ENCODE measurements at places on chromosomes 5 and 9.

DNA sequence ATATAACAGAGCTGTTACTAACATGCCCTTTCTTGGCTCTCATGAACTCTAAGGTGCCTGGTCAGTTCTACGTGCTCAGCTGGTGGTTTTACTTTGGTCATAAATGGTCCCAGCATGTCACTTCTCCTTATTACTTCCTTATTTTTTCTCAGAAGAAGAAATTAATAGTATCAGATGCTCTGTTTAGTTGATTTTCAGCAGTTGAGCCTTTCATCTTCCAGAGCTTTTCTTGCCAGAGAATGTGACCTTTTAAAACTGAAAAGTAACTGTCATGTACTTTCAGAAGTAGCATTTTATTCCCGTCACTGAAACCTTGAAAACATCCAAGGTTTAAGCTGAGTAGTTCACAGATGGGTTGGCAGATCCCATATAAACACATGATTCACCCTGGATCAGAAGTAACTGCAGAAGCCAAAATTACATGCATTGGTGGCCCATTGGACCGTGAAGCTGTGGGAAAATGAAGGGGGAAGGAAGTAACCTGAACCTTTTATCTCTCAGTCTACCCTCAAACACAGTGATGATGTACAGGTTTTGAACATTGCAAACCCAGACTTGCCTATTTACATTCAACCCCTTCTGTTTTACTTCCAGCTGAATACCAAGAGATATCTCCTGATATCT lies 50.5 kb downstream of the HACD4 start:
- DNase-seq: no peak

DNA sequence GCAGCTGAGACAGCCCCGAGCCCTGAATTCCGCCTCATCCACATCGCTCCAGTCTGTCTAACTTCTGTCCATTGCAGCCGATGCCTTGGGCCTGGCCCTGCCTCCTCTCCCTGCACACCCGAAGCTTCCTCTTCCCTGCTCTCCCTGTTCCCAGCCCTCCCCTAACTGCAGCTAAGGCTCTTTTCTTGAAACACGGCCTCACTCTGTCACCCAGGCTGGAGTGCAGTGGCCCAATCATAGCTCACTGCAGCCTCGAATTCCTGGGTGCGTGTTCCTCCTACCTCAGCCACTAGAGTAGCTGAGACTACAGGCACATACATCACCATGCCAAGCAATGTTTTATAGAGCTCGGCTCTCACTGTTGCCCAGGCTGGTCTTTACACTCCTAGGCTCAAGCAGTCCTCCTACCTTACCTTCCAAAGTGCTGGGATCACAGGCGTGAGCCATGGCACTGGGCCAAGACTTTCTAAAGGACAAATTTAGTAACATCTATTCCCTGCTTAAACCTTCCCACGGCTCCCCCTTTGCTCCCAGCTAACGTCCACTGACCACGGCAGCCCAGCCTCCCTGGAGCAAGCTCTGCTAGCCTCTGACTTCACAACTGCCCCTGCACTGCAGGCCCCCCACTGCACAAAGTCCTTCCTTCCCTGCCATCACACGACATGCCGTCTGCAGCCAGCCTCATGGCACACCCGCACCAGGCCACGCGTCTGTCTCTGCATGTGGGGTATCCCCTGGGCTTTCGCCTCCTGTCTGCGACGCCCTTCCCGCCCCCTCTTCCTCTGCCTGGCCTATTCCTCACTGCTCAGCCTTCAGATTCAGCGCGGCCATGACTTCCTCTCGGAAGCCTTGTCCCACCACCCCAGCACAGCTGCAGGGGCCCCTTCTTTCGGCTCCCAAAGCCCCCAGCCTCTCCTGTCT lies 28.6 kb downstream of the LAMC3 start:
- DNase-seq: no peak

- no peak for DNase-seq
Observed at GRCh38 chr5:78377056-78377717, 16.8 kb downstream of the SCAMP1 start.

GRCh38 chr9:111874500-111874899 lies 22.1 kb upstream of the UGCG start:
- no peak for DNase-seq

DNA sequence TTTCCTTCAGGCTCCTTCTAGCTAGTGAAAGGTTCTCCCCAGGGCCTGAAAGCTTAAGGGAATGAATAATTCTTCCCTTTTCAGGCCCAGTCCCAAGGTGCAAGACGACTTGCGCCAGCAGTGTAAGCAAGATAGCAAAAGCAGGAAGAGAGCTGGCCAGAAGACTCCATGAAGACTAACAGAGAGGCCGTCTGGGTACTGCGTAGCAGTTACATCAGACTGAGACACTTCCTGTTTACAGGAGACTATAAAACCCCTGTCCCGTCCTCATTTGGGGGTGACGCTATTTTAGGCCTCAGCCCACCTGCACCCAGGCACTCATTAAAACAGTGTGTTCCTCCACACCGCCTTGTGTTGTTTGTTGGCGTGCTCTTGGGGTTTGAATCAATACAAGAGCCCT lies 90.7 kb upstream of the MOCS2 start:
- no peak for DNase-seq

DNA sequence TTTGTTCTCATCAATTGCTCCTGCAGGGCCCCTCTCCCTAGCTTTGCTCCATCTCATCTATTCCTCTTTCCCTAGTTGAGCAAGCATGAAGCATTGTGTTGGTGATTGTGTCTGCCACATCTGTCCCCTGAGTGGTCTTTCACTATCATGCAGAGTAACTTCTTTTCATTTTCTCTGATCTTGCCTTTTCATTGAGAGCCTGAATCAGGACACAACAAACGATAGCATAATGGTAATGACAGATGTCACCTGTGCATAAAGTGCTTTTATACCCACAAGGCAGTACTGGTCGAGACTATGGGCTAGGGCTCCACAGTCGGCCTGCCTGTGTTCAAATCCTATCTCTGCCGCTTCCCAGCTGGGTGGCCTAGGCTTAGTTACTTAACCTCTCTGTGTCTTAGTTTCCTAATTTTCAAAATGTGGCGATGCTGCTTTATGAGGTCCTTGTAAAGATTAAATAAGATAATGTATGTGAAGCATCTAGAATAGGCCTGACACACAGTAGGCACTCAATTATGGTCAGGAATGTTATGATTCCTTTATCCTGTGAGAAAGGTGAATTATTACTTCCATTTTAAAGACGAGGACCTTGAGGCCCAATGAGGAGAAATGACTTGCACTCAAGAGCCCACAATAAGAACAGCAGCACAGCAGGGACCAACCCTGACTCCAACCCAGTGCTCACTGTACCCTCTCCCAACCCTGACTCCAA lies 137.1 kb upstream of the ZNF618 start:
- DNase-seq: no peak

DNA sequence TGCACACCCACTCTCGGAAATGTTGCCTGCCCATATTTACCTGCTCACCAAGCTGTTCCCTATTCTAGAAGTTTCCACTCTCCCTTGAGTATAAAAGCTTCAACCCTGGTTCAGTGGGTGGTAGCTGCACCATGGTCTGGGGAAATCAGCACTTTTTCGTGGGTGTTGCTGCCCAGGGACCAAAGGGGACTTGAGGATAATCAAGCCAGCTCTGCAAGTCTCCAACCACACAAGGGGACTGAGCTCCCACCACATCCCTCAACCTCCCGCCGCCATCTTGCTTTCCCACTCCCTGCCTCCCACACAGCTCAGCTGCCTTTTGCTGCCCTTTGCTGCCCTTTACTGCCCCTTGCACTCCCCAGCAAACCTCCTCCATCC lies 210.0 kb downstream of the AUH start:
- DNase-seq: peak; percentile 73

- no peak for DNase-seq
Observed at GRCh38 chr9:68669218-68669617, 35.8 kb upstream of the PIP5K1B start.

DNA sequence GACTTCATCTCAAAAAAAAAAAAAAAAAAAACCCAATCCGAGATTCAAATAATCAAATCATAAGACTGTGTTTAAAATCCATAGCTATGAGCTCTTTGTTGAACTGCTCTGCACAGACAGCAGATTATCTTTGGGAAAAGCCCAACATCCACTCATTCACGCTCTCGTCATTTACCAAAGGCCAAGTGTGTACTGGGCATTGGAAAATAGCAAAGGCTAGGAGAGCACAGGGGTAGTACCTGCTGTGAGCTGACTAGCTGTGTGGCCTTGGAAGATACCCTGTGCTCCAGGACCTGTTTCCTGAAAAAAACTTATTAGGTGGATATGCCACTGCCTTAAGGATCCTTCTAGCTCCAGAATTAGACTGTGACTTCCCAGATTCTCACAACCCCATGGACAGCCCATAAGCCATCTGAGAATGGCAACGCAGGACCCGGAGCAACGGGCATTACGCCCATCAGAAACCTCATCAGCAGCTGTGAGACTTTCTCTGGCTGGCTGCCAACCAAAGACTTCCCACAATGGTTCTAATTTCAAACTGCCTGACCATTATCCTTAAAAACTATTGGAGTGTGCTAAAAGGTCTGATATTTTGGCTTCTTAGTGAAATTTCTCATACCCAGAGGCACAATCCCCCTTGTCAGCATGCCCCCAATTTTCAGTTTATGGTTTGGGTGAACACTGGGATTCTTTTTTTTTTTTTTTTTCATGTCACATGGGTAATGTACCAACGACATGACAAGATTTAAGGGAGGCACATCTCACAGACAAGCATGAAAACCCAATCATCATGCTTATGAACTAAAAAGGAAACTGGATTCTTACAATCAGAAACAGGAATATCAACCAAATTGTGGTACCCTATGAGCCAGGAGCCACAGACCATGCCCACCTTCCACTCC lies 16.8 kb downstream of the SERINC5 start:
- no peak for DNase-seq

DNA sequence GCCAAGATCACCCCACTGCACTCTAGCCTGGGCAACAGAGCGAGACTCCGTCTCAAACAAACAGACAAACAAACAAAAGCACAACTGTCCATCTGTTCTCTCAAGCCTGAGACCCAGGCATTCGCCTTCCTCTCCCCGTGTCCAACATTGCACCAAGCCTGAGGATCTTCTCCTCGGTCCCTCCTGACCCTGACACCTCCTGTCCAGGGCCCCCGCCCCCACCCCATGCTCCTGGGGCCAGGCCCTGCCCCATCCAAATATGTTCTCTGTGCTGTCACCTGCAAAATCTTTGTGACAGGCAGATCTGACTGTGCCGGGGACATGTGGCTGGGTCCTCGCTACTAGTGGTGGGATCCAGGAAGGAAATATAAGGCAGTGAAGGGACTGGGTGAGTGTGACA lies 33.4 kb upstream of the UNC5A start:
- DNase-seq: peak; percentile 17

DNA sequence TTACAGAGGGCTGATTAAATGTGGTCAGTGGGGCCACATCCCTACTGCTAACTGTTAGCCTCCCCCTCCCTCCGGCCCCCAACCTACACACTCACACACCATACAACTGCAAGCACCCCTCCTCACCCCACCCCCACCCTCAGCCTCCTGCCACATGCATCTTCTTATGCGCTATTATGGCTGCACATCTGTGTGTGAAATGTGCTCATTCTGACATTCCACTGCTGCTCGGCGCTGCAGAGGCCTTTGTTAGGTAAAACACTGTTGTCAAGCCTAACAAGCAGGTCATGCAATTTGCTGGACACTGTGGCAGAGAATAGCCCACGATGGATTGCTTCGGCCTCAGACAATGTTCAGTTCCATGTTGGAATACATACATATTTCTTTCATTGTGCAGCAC lies 173.6 kb downstream of the NR2F1-AS1 start:
- DNase-seq: no peak

DNA sequence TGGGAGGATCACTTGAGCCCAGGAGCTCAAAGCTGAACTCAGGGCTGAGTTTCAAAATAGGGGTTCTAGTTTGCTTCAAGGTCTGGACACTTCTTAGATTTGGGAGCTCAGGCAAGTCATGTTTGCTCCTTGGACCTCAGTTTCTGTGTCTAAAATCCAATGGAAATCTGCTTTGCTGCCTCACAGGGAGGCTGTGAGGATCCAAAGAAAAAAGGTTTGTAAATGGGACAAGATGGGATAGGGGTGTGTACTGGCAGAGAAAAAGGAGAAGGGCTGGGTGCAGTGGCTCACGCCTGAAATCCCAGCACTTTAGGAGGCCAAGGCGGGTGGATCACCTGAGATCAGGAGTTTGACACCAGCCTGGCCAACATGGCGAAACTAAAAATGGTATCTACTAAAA lies 39.6 kb upstream of the SH3PXD2B start:
- no peak for DNase-seq

DNA sequence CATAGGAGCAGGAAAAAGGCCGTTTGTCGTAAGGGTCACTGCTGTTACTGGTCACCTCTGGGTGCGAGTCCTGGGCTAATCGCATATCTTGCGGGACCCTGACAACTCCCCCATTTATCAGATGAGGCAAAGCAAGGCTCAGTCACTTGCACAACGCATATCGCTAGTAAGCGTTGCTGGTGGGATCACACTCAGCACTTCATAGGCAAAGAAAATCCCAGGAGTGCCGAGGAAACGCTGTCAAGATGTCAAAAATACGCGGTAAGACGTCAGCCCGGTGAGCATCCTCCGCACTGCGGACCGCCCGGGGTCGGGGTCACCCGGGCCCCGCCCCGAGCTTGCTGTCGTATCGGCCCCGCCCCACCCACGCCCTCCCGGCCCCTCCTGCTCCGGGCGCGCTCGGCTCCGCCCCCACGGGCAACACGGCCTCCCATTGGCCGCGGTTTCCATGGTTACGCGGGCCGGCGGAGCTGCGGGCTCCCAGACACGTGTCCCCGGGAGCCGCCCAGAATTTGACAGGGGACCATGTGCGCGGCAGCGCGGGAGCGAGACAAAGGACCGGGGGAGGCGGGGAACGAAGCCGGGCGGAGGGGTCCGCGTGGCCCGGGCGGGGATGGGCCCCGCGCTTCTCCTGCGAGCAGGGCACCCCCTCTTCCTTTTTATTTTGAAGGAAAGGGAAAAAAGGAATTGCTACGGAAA lies 80.2 kb upstream of the IER5L start:
- DNase-seq: peak; percentile 97

GRCh38 chr5:78364005-78364404 lies 3.6 kb downstream of the SCAMP1 start:
- DNase-seq: no peak

- DNase-seq: no peak
Observed at GRCh38 chr9:89746385-89747116, 141.7 kb downstream of the GADD45G start.

GRCh38 chr5:62206150-62206829 lies 99.7 kb upstream of the KIF2A start:
- no peak for DNase-seq

- no peak for DNase-seq
Observed at GRCh38 chr9:89534515-89535287, 36.8 kb upstream of the SEMA4D start.

GRCh38 chr9:133458643-133459312 lies 1.0 kb upstream of the CACFD1 start:
- DNase-seq: no peak

Data from activated CD8-positive, alpha-beta memory T cell treated with anti-CD3 and anti-CD28 coated beads, Interleukin-2, amount 50 U/mL, for 48 hours (primary cell).